ENCODE measurements at places on chromosomes 3 and 15. TPM values are rescaled to one million over a fixed set of nuclear protein-coding genes. Genes with fewer than 3 reads are reported as not detected.

DNA sequence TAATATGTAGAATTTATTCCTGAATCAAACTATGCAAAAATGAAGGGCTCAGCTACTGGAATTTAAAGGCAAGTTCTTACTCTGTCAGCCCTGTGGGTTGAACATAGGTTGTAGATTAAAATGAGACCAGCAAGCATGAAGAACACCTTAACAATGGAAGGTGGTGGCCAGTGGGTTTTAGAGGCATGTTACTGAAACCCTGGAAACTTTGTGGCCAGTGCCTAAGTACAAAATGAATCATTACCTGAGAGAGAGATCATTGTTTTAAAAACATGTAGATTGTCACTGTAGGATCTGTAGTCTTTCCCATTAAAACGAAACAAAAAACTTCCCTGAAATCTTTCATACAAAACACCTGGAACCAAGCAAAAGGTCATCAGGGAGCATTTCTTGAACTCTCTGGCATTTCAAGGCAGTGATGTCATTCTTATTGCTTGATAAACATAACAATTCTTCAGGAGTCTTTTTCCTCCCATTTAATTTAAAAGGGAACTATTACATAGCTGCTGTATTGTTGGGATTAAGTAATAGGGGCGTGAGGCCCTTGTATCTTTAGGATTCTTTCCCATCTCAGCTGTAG is 51.8 kb downstream of the TMEM108 start:
- no peak for DNase-seq

DNA sequence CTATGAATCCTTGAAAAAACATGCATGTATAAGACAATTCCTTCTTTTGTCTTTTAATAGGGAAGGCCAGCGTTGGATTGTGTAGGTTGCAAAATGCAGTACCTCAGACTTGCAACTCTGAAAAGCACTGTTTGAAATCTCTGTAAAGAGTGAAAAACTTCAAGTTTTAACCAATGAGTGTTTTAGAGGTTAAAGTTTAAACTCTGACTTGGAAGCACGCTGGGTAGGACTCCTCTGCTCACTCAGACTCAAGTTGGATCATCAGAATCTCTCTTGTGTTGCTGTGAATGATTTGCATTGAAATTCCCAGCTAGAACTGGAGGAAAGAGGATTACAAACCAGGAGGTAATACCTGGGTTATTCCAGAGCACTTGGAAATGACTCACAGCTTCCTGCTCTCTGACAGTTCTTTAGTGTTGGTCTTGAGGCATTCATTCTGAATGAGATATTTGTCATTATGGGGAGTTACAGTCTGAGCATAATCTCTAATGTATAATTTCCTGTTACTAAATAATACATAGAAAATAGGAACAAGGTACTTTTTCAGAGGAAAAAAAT is 49.1 kb downstream of the PLS1 start:
- DNase-seq: no peak

DNA sequence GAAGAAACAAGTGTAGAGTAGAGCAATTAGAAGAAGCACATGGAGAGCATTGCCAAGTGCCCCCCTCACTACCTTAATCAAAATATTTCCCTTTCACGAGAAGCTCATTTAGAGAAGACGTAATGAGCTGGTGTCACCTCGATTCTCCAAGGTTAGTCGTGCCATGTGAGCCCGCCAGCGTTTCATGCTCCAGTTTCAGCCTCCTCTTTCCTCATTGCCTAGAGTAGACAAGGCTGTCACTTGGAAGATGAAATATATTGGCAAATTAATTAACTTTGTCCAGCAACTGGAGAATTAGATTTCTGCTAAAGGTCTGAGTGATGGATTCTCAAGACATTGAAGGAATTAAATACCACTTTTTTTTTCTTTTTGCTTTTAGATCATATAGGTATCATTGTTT is 399.6 kb downstream of the TUSC7 start:
- no peak for DNase-seq

DNA sequence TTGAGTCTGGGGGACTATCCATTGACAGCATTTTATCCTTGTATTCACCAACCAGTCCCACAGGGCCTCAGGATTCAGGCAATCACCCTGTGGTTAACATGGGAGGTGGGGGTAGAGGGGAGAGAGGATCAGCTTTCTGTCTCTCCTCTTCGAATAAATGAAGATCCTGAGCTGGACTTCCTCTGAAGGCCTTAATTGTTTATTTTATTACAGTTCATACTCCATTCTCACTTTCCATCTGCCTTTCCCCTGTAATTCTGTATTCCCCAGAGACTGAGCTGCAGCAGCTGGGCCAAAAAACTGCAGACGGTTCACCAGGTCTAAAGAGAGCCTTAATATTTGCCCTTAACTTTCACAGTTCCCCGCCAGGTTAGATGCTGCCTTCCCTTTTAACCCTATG is 11.9 kb downstream of the TAGLN3 start:
- no peak for DNase-seq

Gene GPR171
- total RNA-seq: not detected

GRCh38 chr15:78390826-78391225 is 47.2 kb upstream of the IREB2 start:
- no peak for DNase-seq
